ENCODE measurements at places on chromosomes 13 and 19.

- DNase-seq: no peak
These were observed 120.4 kb downstream of the IER2 start for GRCh38 chr19:13270514-13271105.

DNA sequence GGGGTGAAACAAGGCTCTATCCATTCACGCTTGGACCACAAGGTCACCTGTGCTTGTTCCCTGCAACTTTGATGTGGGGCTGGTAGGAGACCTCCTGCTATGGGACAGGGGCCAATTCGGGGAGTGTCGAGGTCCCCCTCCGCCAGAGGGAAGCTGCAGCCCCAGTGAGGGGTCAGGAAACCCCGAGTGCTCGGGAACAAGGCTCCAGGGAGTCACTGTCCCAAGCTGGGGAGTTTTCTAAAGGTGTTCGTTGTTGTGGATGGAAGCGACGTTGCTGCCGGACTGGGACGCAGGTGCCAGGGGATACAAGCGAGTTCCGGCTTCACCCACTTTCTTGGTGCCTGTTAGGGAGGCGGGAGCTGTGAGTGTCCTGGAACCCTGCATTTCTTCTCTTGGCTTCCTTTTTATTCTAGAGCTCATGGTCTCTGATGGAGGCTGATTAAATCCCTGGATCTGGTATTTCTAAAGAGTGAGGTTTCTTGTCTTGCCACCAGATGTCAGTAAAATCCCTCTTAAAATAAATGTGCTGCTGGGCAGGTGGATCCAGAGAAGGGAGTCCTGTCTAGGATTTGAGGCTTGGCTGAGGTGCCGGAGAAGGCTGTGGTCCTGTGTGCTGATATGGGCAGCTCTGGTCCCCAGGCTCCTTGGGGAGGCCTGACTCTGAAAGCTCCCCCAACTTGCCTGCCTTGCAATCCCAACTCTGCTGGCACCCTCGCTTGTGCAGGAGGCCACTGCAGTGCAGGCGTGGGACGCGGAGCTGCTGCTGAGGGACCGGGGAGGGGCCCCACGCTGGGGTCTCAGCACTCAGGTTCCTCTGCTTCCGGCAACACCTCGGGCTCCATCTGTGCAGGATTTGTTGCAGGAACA, 153.9 kb downstream of the TEX29 start:
- peak; percentile 79 for DNase-seq

GRCh38 chr13:31919971-31920726, 111.4 kb upstream of the FRY start:
- no peak for DNase-seq

GRCh38 chr13:113904411-113904810, 40.5 kb upstream of the GAS6 start:
- DNase-seq: no peak

GRCh38 chr19:51803967-51804366, 9.0 kb downstream of the FPR3 start:
- no peak for DNase-seq

DNA sequence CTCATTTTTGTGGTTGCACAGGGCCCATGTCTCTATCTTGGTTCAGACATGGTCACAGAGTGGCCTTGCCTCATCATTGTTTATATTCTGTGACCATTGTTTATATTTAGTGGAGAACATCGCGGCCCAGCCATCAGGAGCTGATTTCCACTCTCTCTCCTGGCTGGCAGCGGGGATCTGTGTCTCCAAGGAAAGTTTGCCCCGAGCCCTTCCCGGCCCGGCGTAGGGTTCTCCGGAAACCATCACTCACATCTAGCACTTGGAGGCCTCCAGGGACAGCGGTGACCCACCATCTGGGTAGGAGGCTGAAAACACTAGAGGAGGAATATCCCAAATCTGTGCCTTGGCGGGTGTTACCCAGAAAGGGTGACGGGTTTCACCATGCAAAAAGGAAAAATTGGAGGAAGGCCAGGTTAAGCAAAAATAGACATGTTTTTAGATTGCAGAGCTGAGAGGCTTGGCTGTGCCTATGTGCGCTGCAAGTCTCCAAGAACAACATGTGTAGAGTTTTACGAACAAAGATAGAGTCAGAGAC, 726 bp upstream of the ZNF358 start:
- no peak for DNase-seq

DNA sequence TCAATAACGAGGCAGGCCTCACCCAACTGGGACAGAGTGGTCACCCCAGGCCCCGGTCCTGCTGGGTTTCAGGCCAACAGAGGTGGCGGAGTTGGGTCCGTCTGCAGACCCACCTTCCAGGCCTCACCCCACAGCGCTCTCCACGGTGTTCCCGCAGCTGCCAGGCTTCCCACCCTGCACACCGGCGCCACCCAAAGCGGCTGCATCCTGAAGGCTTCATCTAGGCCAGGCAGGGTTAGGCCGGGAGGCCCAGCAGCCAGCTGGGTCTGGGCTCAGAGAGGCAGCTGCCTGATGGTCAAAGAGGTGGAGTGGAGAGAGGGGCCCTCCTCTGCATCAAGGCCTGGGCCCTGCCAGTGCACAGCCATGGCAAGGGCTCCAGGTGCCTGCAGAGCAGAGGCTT, 44.1 kb downstream of the EPSTI1 start:
- no peak for DNase-seq

DNA sequence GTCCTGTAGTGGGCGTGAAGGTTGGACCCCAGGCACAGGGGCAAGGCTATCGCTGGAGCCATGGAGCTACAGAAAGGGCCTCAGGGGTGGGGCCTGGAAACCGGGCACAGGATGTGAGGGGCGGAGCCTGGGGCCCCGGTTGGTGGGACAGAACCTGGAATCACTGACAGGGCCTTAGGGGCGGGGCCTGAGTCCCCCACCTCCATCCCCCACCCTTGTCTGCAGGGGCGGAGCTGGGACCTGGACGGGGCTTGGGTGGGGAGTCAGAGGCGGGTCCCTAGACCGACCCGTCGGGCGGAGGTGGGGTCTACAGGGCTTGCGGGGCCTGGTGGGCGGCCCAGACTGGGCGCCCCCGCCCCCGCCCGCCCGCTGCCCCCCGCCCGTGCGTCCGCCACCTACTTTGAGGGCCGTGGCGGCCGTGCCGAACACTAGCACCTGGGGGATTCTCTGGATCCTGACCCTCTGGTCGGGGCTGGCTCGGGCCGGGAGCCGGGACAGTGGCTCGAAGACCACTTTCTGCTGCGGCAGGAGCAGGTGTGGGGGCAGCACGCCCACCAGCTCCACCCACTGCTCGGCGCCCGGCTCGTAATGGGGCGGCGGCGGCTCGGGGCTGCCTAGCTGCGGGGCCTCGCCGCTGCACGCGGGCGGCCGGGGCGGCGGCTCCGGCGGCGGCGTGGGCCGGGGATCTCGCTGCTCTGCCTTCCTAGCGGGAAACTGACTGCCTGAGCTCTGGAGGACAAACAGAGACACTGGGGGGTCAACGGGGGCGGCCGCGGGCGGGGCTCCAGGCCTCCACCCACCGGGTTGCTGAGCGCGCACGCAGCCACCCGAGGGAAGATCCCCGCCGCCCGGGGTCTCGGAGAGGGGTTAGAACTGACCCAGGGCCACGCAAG, 26.3 kb downstream of the DCAF15 start:
- DNase-seq: no peak

DNA sequence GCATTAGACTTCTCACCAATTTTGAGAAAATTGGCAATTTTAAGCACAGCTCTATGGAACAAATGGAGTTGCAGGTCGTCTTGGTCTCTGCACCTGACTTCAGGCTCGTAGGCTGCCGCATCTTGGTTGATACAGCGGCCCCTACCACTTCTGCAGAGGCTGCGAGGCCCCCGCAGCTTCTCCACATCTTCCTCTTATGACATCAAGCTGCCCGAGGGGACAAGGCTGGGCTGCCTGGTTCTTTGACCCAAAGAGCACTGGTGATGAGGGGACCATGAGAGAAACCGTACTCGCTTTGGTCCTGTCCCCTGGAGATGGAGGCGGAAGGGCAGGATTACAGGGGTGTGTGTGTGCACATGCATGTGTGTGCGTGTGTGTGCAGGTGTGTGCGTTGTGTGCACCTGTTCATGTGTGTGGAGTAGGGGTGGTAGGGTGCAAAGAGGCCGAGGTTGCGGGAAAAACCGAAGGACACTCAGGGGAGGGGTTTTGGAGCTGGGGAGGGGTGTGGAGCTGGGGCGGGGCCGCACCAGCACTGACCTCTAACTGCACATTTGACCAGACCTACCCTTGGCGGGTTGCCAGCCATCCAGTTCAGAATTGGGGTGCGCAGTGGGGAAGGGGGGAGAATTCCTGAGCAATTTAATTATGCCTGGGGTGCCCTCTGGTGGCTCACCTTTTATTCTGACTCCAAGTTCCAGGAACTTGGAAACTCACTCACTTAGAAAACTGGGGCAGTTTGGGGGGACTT, 65.1 kb upstream of the ARHGEF7 start:
- DNase-seq: no peak

DNA sequence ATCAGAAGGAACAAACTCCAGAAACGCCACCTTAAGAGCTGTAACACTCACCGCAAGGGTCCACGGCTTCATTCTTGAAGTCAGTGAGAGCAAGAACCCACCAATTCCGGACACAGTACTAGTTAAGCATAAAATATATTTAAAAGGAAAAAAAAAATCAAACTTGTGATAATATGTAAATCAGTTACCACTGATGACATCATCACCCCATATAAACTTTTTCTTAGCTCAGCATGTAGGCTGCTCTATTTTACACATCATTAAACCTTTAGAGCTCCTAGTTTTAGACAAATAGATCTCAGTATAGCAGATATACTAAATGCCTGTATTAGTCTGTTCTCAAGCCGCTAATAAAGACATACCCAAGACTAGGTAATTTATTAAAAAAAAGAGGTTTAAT, 668.1 kb downstream of the PCDH9 start:
- no peak for DNase-seq

GRCh38 chr19:18157465-18158063, 4.6 kb downstream of the PIK3R2 start:
- DNase-seq: peak; percentile 96

GRCh38 chr19:42427313-42427712, at the start of gene LIPE:
Gene LIPE, minus strand, starts transcription at chr19:42427388. Its CDS starts 239 bp downstream, at chr19:42427149.
- no peak for DNase-seq

GRCh38 chr19:29365836-29366417, 153.0 kb upstream of the UQCRFS1 start:
- no peak for DNase-seq

DNA sequence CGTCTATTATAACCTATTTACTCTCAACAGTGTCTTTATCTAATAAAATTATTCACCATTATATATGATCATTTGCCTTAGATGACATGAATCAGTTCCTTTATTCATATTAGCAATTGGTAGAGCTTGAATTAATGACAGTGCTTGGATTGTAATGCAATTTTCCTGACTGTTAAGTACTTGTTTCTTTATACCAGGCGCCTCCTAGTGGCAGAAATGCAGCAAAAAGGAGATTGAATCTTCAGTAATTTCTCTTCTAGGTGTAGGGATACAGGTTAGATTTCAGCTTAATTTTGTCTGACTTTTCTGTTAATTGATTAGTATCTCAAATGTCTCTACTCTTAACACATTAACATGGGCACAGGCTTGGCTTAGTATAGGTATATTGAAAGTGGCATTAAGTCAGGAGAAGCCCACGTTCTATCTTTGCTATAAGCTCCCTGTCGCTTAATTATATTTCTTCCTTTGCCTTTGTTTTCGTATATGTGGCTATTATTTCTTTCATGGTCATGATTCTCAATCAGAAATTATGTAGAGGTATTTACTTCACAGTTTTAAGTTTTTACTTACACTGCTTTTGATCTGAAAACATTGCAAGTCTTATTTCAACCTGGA, 9.1 kb upstream of the LHFPL6 start:
- DNase-seq: peak; percentile 67

DNA sequence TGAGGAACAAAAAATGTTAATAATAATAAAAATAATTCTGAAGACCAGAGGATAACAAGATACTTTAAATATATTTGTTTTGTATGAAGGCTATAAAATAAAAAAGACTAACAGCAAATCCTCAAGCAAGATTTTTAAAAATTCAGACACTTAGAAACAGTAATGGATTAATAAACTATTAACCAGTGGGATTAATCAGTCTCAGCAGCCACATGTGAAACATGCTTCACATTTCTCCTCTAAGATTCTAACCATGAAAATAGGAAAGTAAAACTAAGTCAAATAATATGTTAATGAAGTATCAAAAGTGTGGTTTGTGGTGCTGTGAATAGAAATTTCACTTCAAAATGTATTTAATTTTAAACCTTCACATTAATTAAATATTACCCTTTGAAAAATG, 57.4 kb downstream of the KCNRG start:
- no peak for DNase-seq

DNA sequence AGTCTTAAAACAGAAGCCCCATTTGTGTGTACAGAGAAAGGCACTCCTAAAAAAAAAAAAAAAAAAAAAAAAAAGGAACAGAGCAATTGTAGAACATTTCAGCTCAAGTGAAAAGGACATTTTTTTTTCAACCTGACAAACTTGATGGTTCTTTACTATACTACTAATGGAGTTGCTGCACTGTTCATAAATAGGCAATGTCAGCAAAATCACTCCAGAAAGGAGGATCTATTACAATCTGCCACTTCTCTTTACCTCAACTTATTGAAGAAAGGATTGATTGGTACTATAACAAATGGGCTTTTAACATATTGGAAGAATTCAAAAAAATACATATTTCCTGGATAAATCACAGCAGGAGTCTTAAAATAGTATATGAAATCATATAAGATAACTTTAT, 1517.7 kb downstream of the SLITRK1 start:
- DNase-seq: no peak

DNA sequence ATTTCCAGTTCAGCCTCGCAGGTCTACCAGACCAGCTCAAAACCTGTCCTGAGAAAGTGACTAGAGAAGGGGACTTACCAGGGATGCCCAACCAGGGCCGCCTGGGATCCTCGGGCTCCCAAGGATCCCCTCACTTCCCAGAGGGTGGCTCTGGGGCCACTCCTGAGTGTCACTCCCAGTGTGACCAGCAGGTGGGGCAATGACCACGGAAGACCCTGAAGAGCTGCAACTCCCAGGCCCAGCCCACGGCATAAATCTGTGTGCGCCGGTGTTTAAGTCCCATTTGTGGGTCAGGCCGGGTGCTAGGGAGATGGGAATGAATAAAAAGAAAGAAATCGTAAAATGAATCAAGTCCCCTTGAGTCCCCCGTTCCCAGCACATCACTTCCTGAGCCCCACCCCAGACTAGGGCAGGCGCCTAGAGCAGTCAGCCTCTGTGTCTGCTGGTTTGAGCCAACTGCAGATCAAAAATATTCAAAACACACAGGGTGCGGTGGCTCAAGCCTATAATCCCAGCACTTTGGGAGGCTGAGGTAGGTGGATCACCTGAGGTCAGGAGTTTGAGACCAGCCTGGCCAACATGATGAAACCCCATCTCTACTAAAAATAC, 10.7 kb downstream of the PTGIR start:
- DNase-seq: peak; percentile 68

GRCh38 chr19:49014123-49014869, 2.6 kb downstream of the LHB start:
- no peak for DNase-seq

DNA sequence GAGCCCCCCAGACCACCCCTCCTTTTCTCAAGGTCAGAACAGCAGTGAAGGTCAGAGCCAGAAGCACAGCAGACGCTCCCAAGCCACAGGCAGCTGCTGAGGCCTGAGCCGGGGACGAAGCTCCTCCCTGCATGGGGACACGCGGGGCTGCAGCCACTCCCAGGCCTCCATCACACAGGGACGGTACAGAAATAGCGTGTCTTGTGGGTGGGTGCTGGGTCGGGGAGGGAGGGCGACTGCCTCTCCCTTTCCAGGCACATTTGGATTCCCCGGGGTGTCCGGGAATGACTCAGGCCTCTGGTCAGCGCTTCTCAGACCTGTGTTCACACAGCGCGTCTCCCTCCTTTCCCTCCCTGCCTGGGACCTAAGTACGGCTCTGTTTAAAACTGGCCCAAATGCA, 33.2 kb downstream of the RASA3 start:
- no peak for DNase-seq

All from NCI-H2081 (cell line).